ENCODE measurements at places on chromosomes 11 and 22. TPM values are rescaled to one million over a fixed set of nuclear protein-coding genes. Genes with fewer than 3 reads are reported as not detected.

The ACRV1 gene
- total RNA-seq, result not detected

The MYOD1 gene
- total RNA-seq, result not detected

- no peak for DNase-seq
Measured at GRCh38 chr11:69971741-69972140, 106.4 kb upstream of the ANO1 start.

The THAP7 gene
- 27.5 TPM for total RNA-seq

- no peak for DNase-seq
Measured at GRCh38 chr11:5719703-5720495, 16.3 kb upstream of the OR56B1 start.

DNA sequence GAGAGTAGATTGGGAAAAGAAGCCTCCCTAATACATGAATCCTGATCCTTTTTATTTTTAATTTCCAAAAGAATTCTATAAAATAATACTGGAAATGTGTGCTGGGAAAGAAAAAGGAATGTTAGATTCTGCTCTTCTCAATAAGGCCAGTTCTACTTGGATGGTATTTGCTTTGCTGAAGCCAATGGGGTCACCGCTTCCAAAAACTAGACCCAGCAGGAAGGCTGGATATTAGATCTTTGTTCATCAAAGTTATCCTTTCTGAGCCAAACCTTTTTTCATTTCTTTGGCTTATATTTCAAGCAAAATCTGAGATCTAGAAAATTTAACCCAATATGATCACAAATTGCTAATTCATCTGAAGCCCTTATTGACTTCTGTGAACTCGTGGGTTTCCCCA, 41.4 kb downstream of the SCUBE2 start:
- no peak for DNase-seq

GRCh38 chr22:43514476-43515157, 102.8 kb downstream of the MPPED1 start:
- no peak for DNase-seq

GRCh38 chr22:33049119-33049729, 9.0 kb downstream of the SYN3 start:
- DNase-seq, result peak; percentile 71

The GAL gene
- total RNA-seq, result not detected

- no peak for DNase-seq
Measured at GRCh38 chr22:24086310-24086709, 75.2 kb downstream of the CABIN1 start.

The LRP4 gene
- total RNA-seq, result 14.5 TPM

The GDPD4 gene
- not detected for total RNA-seq

DNA sequence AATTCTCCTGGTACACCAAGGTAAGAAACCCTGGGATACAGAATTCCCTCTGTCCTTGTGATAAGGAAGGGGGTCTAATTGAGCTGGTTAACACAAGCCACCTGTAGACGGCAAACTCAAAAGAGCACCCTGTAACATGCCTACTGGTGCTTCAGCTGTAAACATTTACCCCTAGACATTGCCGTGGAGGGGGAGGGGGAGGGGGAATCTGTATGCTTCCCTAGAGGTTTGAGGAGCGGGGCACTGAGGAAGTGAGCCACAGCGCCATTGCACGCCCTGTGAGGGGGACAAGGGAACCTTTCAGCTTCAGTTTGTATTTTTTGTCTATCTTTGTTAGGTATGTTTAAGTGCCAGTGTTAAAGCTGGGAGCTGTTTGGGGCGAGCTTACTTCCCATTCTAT, 99.8 kb downstream of the AASDHPPT start:
- no peak for DNase-seq

The C11orf87 gene
- not detected for total RNA-seq

The C11orf16 gene
- not detected for total RNA-seq

DNA sequence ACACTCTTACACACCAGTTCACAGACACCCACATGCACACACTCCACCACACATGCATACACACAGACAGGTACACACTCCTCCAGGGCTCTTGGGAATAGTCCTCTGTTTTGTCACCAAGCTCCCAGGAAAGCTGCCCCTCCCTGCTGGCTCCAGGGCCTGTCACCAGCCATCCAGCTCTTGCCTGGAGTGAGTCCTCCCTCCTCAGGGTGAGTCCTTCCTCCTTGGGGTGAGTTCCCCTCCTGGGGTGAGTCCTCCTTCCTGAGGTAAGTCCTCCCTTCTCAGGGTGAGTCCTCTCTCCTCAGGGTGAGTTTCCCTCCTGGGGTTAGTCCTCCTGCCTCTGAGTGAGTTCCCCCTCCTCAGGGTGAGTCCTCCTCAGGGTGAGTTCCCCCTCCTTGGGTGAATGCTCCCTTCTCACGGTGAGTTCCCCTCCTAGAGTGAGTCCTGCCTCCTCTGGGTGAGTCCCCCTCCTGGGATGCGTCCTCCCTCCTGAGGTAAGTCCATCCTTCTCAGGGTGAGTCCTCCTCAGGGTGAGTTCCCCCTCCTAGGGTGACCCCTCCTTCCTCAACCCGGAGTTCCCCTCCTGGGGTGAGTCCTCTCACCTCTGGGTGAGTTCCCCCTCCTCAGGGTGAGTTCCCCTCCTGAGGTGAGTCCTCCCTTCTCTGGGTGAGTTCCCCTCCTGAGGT, 100.6 kb upstream of the FGF3 start:
- DNase-seq, result no peak

DNA sequence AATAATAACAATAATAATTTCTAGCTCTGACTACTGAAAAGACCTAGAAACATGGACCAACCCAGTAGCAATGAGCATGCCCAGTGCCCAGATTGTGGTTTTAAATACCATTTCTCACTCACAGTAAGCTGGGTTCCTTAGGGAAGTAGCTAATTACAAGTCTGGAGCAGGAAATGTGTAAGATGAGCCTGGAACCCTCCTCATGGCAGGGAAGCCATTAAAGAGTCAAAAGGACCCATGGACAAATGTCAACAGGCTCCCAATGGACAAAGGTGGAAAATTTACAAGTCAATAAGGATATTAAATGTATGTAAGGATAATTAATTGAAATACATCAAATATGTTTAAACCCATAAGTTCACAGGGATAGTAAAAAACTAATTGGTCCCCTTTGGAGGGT, 10.6 kb upstream of the CSNK2A3 start:
- DNase-seq, result no peak

The INPP5J gene
- 8.7 TPM for total RNA-seq

The VPREB1 gene
- not detected for total RNA-seq

GRCh38 chr11:124954590-124954955, 571 bp downstream of the CCDC15 start:
- no peak for DNase-seq

GRCh38 chr11:3894128-3894731, 38.8 kb downstream of the STIM1 start:
- DNase-seq, result no peak

DNA sequence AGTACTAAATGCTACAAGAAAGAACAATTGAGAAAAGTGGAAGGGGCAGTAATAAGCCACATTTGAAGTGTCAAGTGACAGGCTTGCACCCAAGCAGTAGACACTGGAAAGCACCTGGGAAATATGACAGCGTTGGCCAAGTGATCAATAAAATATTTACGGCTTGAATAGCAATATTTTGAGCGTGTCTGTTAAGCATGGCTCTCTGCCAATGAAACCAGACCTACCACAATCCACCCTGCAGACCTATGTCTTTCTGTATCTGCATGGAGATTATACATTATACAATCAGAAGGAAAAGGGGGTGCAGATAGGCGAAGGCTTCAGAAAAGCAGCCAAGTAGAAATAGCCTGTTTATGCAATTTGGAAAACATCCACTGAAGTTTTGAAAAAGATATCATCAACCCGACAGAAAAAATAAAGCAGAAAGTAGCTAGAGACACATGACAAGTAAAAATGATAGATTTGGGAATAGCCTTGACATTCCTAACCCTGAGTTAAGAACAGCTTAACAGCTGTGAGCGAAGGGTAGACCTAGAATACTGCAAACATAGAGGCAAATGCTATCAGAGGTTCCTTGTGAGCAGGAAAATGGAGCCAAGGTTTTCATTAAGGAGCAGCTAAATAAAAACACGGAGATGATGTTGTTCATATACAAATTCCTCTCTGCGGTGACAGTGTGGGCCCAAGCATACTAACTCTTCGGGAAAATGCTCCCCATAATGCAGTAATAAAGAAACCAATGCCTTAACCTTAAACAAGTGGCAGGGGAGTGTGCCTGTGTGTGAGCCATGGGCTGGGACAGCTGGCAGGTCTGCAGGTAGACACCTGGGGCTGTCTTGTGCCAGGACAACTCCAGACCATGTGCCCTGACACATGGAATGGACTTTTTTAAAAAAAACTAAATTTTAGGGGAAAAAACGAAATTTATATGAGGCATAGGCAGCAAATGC, 71.3 kb downstream of the ETS1 start:
- DNase-seq, result no peak

The YWHAH gene
- total RNA-seq, result 213 TPM

The SCGB1C1 gene
- total RNA-seq, result not detected

GRCh38 chr11:125025968-125026367, 37.1 kb upstream of the SLC37A2 start:
- DNase-seq, result no peak

The OR52D1 gene
- not detected for total RNA-seq

The OR56A1 gene
- total RNA-seq, result 0.03 TPM

DNA sequence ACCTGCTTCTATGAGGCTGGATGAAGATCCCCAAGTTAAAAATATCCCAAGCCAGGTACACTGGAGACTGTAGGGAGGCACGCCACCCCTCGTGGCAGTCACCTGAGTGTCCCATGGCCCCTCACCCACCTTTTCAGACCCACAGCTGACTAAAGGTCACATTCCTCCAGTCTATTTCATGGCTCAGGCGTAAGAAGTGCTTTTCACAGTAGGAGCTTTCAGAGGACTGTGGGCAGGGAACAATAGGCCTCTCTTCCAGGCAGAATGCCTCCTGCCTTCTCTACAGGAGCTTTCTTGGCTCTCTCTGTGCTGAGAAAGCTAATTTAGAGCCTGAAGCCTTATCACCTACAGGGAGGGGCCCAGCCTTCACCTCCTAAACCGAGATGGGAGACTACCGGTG, 73.8 kb downstream of the C11orf58 start:
- no peak for DNase-seq

- DNase-seq, result peak; percentile 77
Measured at GRCh38 chr11:64331569-64332371, 8.2 kb upstream of the CCDC88B start.

The OR5P2 gene
- total RNA-seq, result not detected

The MOGAT2 gene
- 1.4 TPM for total RNA-seq

The MRGPRE gene
- 0.29 TPM for total RNA-seq

The NCAM1 gene
- 20.3 TPM for total RNA-seq

The CDKN1C gene
- 59.4 TPM for total RNA-seq

- no peak for DNase-seq
Measured at GRCh38 chr11:65576232-65576866, 496 bp downstream of the EHBP1L1 start.

The BEST1 gene
- total RNA-seq, result 2.8 TPM

DNA sequence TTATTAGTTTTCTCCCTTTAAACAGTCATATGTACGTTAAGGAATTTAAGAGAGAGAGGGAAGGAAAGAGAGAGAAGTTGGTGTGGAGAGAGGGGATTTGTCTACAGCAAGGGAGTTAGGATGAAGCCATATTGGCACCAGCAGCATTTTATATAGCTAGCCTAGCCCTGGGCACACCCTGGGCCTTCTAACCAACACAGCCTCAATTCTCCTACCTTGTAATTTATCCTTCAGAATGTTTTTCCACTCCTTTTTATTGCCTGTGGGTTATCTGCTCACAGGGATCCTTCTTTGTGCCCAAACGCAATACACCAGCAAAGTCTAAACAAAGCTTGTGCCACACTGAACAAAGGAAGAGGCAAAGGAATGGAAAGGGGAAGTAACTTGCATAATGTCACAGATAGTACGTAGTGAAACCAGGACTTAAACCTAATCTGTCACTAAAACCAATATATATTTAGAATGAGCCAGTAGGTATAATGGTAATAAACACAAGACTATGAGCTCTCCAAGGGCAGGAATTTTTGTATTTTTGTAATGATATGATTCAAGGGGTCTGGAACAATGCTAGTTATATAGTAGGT, 613.8 kb upstream of the TENM4 start:
- DNase-seq, result no peak

The PTPRCAP gene
- 14.7 TPM for total RNA-seq

DNA sequence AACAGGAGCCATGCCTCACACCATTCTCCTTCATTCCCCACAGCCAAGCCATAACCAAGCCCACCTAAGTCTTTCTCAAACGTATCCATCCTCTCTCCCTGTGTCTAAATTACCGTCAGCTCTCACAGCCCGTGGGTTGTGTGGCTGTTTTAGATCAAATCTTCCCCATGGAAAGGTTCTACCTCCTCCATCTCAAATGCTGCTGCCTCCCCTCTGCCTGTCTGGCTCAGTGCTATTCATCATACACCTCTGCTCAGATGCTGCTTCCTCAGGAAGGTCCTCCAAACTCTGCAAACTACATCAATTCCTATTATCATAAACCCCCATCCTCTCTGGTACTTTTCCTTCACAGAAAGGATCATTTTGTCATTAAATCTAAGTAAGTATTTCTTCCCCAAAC, 15.1 kb downstream of the NFRKB start:
- DNase-seq, result no peak

DNA sequence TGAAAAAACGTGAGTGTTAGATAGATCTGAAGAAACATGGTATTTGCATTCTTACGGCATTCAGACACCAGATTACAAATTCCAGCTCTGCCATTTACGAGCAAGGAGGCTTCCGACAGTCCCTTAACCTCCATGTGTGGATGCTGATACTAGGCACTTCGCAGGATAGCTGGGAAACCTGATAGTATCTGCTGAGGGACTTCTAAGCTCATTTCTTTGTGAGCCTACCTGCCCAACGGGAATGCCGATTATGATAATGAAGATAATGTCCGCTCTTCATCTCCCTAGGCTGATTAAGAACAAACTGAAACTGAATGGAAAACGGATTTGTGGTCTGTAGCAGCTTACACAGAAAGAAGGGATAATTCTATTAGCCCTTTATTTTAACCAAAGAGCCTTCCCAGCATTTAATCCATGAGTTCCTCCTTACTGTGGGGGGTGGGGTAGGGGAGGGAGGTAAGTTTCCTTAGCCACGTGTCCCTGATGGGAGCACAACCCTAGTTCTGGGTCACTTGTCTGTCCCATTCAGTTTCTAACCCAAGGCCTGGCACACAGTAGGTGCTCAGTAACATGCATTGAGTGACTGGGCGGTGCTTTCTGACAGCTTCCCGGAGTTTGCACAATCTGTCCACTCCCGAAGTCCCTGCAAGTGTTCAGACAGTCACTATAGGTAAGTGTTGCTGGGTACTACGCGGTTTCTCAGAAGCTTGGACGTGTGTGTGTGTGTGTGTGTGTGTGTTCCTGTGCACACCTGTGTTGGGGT, 39.2 kb downstream of the CD6 start:
- no peak for DNase-seq

The RASGRP2 gene
- 17.1 TPM for total RNA-seq

The RANBP1 gene
- total RNA-seq, result 62.6 TPM

- DNase-seq, result no peak
Measured at GRCh38 chr11:68118706-68119448, 2.3 kb downstream of the CHKA start.

DNA sequence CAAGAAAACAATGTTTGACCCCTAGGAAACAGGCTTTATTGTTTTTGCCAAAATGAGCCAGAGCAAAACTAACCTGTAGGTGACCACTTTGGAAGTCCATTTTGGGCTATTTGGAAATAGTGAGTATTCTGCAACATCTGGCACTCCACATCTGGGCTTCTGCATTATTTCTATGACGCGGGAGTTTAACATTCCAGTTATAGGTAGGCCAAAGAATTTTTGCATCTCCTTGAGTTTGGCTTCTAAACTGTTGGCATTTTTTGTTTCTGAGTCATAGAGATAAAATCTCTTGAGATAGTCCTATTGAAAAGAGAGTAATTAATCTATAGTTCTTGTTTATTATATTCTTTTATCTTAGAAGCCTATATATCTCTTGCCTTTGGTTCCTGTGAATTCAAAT, 2.9 kb downstream of the MMP7 start:
- DNase-seq, result no peak

The SSH3 gene
- total RNA-seq, result 107 TPM

GRCh38 chr11:126491092-126491491, 135.6 kb downstream of the ST3GAL4 start:
- DNase-seq, result no peak

All from mucosa of gallbladder (tissue), 1 donor.